Right lobe of liver (tissue), 6 donors: ENCODE measurements at places on chromosomes 16 and 17. TPM values are rescaled to one million over a fixed set of nuclear protein-coding genes. Genes with fewer than 3 reads are reported as not detected.

DNA sequence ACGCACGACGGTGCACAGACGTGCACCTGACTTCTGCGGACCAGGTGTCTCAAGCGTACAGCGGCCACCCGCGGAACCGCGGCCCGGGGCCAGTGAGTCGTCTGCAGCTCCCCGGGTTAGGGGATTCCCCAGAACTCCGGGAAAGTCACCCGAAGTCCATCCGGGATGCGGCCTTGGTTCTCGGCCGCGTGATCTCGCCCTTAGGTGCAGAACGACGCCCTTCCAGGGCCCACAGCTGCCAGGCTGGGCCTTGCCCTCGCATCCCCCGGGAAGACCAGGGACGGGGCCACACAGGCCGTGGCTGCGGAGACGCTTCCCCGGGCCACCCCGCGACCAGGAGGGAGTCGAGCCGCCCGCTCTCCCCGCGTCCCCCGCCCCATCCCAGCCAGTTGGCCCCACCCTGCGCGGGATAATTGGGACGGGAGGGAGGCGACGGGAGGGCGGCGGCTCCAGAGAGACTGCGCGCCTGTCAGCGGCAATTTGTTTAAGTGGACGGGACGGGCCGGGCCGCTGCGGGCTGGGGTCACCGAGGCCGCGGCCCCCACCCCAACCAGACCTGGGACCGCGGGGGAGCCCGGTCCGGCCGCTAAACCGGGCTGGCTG, 3.6 kb upstream of the TBX2 start:
- H3K36me3 ChIP-seq = no peaks in the 10 kb centered on the region
- peak overlapping the region; percentile 22 for H3K27ac ChIP-seq

DNA sequence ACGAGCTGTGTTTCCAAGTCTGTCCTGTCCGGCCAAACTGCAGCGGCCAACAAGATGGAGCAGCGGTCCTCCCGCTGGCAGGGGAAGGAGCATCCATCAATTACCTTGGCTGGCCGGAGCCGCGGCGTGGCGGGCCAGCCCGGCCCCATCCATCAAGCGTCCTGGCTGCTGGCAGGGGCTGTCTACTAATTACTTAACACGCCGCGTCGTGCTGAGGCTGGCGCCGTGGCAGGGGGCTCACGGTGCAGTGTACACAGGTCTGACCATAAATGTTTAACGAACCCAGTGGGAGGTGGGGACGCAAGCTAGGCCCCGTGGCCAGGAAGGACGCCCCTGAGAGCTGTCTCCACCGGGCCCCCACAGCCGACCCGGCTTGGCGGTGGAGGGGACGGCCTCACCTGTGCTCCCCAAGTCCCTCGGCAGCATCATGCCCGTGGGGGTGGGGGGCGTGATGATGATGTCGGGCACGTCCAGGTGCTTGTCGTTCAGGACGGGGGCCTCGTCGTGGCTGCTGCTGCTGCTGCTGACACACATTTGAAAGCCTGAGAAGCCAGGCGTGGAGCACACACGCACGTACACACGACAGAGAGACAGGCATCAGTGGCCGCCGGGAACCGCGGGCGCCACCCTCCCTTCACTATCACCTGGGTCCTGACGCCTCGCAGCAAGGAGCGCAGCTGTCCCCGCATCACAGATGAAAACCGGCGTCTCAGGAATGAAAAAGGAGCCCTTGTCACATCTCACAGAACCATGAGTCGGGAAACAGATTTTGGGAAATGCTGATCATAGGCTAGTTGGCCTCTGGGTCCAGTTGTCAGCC, 21.2 kb upstream of the GINS2 start:
- H3K27ac ChIP-seq = no peak overlapping the region
- no peak for DNase-seq
- H3K4me1 ChIP-seq = no peaks in the 10 kb centered on the region
- no peak overlapping the region for H3K4me3 ChIP-seq
- H3K27me3 ChIP-seq = no peaks in the 10 kb centered on the region

DNA sequence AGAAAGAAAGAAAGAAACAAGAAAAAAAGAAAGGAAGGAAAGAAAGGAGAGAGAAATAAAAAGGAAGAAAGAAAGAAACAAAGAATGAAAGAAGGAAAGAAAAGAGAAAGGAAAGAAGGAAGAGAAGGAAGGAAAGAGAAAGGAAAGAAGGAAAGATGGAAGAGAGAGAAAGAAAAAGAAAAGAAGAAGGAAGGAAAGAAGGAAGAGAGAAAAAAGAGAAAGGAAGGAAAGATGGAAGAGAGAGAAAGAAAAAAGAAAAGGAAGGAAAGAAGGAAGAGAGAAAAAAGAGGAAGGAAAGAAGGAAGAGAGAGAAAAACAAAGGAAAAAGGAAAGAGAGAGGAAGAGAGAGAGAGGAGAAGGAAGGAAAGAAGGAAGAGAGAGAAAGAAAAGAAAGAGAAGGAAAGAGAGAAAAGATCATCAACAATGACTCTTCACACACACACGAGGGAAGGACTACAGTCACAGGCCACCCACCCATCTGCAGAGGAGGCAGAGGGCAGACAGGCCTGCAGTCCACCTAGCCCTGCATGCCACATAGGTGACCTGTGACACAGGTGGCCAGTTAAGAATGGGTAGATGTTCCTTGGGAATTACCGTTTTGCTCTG, 23.9 kb downstream of the VWA3A start:
- DNase-seq = no peak
- H3K36me3 ChIP-seq = no peaks in the 10 kb centered on the region
- H3K4me3 ChIP-seq = no peak overlapping the region

DNA sequence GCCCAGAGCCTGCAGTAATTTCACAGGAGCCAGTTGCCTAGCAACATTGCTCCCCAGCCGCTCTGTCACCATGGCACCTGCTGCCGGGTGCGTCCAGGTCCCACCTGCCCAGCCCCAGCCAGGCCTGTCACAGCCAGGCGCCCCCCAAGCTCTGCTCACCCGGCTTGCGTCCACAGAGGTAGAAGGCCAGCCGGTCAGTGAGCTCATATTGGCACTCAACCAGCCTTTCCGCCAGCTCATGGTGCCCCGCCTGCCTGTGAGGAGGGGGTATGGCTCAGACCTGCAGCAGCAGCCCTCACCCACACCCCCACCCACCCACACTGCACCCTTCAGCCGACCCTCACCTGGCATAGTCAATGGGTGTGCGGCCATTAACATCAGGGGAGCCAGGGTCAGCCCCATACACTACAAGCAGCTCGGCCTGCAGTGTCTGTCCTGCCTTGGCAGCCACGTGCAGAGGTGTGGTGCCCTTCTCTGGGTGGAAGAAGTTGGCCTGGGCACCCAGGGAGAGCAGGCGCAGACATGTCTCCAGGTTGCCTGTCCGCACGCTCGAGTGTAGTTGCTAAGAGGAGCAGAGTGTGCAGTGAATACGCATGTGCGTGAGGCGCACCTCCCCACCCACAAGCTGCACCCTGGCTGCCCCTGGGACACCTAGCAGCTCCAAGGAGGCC, 7.7 kb downstream of the GIT1 start:
- H3K4me1 ChIP-seq = no peaks in the 10 kb centered on the region
- no peak overlapping the region for H3K4me3 ChIP-seq
- H3K27ac ChIP-seq = no peak overlapping the region
- H3K36me3 ChIP-seq = no peaks in the 10 kb centered on the region

- H3K27me3 ChIP-seq = no peaks in the 10 kb centered on the region
- peaks cover 3% of the 10 kb centered on the region for H3K36me3 ChIP-seq
- H3K4me3 ChIP-seq = no peak overlapping the region
- no peak for DNase-seq
Measured at GRCh38 chr17:50280068-50280467, 5.8 kb downstream of the TMEM92 start.

SPNS2 gene
- 7.3 TPM for total RNA-seq
